ENCODE measurements at places on chromosomes 12 and 14.
A peak's percentile ranks its signal among the peaks of the same experiment; 100 is the strongest.

GRCh38 chr12:54175200-54175963, 13.4 kb downstream of the SMUG1 start:
- DNase-seq = no peak

DNA sequence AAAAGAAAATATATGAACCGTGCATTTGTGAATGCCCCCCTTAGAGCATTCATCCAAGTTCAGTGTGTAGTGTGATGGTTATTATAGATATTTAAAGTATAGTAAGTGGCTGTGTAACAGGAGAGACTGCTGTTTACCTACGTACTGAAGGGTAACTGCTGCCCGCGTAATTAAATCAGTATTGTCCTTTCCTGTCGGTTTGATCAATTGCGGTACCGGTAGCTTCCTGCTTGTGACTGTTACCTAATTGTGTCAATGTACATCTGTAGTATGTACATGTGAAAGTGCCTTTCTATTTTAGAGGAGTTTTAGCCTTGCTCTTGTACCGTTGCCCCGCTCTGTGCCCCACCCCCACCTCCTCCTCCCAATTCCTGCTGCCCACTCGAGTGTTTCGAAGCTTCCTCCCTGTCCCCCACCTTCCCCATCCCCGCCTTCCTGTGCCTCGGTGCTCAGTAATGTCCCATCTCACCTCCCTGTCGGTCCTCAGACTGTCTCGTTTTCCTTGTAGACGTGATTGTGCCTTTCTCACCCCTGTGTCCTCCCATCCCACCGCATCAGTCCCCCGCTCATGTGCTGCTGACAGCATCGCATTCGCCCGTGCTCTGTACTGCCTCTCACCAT, 75.0 kb downstream of the KICS2 start:
- DNase-seq = no peak

DNA sequence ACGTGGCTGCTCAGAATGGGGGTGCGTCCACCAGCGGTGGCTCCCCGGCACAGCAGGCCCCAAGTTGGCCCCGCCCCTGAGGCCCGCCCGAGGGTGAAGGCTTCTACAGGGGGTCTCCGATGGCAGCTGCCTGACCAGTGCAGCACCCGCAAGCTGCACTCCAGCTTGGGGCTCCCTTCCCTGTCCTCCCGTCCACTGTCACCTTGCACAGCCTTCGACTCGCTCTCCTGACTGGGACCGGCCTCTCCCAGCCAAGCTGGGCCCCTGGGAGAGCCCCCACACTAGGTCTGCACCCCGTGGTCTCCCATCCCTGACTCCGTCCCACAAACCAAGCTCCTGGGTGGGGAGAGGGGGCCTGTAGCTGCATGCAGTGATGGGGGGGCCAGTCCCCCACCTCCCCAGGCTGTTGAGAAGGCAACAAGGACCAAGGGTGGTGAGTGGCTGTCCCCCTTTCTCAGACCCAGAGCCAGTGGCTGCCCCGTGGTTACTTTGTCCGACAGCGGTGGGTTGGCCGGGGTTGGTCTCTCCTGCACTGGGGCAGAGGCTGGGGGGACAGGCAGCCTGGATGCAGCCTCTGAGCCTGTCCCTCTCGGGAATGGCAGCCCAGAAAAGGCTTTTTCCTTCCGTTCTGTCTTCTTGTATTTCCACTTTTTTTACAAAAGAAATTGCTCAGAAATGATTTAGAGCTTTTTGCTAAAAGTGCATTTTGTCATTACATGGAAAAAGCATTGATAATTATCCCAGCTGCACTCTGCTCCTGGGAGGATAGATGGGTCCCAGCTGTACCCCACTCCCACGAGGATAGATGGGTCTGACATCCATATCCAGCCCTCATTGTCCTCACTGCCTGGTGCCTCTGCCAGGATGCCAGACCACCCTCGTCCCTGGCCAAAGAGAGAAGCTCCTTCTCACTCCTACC, 217.0 kb downstream of the KIF26A start:
- DNase-seq = no peak

GRCh38 chr14:38950676-38951075, 152.4 kb downstream of the SEC23A start:
- DNase-seq = no peak

- DNase-seq = peak; percentile 55
Observed at GRCh38 chr12:130747867-130748740, 32.0 kb upstream of the RIMBP2 start.

- DNase-seq = no peak
Observed at GRCh38 chr12:107539196-107539939, 146.2 kb upstream of the PWP1 start.

GRCh38 chr14:97382616-97383226, 585.5 kb downstream of the VRK1 start:
- no peak for DNase-seq

DNA sequence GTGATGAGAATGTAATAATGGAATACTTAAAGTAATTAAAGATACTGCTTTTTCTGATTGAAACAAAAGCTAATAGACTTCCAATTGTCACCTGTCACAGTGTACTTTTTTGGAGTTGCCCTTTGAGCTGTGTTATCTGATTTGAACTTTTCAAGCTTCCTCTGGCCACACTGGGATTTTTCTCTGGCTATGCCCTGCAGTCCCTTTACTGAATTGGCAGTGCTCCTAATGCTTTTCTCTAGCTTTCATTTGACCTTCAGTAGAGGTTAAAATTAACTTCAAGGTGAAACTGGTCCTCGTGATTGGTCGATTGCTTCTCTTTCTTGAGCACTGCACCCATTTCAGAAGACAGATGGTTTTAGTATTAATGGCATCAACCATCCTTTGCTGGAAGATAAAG, 89.2 kb downstream of the CRADD start:
- DNase-seq = no peak

DNA sequence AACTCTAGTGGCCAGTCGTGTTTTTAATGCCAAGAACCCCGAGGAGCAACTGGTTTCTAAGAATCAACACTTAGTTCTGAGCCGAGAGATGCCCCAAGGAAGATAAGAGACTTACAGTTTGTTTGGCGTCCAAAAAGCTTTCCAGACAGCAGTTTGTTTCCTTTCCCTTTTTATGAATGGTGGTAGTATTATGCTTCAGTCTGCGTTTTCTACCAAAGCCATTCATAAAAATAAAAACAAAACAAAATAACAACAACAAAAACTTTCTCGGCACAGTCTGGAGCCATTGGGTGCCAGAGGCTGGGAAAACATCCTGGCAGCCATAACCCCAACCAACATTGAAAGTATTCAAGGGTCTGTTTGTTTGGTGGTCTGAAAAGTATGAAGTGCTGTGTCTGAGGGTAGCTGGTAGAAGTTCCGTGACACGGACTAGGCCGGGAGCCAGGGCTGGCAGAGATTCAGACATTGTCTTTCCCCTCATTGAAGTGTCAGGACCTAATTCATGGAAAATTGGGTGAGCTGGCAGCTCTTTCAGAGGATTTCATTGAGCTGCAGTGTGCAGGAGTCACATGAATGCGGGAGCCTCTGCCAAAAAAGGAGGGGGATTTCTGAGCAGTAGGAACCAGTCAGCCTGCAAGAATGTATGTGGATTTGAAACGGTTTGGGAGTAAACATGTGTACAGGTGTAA, 124.2 kb downstream of the HMGA2 start:
- no peak for DNase-seq

- no peak for DNase-seq
Observed at GRCh38 chr12:78725951-78726580, 138.5 kb upstream of the SYT1 start.

GRCh38 chr12:22951206-22951605, 326.2 kb downstream of the ETNK1 start:
- no peak for DNase-seq

DNA sequence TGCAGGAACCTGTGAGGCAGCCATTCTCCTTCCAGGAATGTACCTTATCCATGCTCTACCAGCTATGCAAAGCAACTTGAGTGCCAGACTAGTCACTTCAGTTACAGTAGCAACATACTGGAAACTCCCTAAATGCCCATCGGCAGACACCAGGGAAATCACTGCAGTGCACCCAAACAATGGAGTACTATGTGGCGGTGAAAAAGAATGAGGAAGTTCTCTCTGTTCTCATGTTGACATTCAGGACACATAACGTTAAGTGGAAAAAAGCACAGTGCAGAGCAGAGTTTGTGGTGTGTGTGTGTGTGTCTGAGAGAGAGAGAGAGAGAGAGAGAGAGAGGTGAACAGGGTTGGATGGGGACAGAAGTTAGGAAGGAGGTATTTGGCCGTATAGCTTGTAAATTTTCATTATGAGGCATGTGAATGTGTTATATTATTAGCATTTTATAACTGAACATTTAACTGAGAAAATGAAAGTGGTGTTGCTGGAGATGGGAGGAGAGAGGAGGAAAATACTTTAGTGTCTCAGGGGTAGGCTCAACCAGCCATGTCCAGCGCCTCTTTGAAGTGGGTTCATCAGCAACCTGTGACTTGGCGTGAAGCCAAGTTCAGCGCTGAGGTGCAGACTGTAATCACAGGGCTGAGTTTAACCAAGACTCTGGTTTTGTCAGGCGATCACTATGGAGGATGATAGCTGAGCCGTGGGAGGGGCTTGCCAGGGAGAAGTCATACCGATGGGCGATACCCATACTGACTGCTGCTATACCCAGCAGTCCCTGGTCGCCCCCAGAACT, 17.3 kb downstream of the TNFAIP2 start:
- DNase-seq = no peak

DNA sequence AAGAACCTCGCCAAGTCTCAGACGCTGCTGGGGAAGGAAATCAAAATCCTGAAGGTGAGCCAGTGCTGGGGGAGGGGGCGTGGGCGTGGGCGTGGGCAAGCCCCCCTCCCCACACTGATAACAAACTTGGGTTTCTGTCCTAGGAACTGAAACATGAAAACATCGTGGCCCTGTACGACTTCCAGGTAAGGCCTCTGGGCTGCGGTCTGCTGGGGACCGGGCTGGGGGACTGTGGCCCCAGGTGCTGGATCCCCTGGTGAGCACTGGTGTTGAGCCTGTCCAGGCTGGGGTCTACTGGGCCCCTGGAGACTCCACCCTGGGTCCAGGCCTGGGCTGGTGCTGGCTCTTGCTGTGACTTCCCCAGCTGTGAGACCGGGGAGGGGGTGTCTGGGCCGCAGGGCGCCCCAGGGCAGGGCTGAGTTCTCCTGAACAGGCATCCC, 1.2 kb downstream of the ULK1 start:
- no peak for DNase-seq

- DNase-seq = no peak
Observed at GRCh38 chr12:54029529-54030441, 1.5 kb downstream of the HOXC6 start.

- no peak for DNase-seq
Observed at GRCh38 chr12:105562199-105562971, 231.9 kb downstream of the C12orf75 start.

DNA sequence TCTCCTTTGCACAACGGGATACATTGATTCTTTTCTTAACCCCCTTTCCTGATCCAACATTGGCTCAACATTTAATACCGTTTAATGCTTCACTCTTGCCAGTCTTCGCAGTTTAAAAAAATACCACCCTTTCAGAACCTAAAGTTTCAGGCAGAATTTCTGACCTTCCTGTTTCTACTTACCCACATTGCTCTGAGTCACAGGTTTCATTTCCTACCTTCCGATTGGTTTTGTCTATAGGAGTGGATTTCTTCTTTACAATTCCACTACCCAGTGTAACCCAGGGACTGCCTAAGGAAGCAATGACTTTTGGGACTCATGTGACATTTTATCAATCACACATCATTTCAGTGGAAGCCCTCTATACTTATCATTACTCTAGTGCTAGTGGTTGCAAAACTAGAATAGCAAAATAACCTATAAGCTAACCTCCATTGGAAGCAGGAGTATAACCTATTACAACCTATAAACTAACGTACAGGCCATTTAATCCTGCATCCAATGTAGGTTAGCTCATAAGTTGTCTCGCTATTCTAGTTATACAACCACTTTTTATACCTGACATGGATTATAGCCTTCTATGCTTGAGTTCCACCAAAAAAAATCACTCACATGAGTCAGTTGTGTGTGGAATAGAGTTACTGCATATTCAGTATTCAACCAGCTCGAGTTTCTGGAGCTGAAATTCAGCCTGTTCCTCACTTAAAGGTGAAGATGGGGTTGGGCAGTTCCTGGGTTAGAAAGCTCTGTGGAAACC, 64.9 kb upstream of the KITLG start:
- no peak for DNase-seq

GRCh38 chr12:63093711-63094110, 57.3 kb downstream of the AVPR1A start:
- no peak for DNase-seq

DNA sequence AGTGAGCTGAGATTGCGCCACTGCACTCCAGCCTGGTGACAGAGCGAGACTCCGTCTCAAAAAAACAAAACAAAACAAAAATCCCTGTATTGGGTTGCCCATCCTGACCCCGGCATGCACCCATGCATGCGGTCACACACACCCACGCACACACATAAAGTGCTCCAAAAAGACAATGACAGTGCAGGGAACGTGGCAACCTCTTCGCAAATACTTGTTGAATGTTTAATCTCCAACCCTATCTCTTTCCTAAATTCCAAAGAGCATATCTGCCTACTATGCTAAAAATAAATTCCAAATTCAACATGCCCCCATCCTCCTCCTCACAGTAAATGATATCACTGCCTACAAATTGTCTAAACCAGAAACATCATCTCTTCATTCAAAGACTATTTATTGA, 13.5 kb downstream of the SLC7A7 start:
- DNase-seq = no peak

- DNase-seq = no peak
Observed at GRCh38 chr14:89399594-89400068, 17.4 kb downstream of the FOXN3 start.

- DNase-seq = no peak
Observed at GRCh38 chr14:61266891-61267740, 14.0 kb downstream of the TMEM30B start.

DNA sequence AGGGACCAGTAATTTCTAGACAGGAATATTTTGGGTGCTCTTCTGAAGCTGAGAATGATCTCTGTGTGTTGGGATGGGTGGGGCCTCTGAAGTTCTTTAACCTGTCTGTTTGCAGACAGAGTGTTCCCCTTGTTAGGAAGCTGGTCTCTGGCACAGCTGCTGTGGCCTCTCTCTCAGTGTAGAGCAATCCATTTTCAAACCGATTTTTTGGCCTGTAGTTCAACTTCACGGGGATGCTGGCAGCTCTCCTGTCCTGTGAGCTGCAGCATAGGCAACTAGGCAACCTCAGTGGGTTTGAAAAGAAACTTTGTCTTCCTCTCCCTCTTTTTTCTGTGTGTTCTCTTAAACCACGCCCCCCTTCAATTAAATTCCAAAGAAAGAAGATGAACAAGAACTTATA, 69.1 kb downstream of the SMOC1 start:
- DNase-seq = no peak

- DNase-seq = no peak
Observed at GRCh38 chr12:116691636-116692035, 46.2 kb downstream of the SPRING1 start.

- no peak for DNase-seq
Observed at GRCh38 chr12:111444314-111444924, 38.7 kb downstream of the SH2B3 start.

DNA sequence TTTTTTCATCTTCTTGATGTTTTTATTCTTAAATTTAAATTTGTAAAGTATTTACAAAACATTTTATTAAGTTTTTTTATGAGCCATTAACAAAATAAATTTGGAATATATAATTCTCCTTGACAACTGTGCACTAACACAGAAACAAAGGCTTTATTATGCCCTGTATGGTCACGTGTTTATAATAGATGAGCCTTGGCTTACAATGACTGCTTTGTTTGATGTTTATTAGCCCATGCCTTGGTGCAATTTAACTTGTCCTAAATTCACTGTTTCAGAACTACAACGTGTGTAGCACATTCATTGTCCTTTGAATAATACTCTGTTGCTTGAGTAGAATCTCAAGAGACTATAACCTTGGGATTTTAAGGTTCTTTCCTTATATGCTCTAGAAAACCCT, 59.8 kb downstream of the CNTN1 start:
- DNase-seq = no peak

- DNase-seq = no peak
Observed at GRCh38 chr14:72303930-72304329, 371.7 kb downstream of the RGS6 start.

- no peak for DNase-seq
Observed at GRCh38 chr12:122688291-122688690, 14.9 kb downstream of the HCAR2 start.
